NCI-H1694 (cell line): ENCODE measurements at places on chromosomes 4 and X.
A peak's percentile ranks its signal among the peaks of the same experiment; 100 is the strongest.

GRCh38 chrX:22296871-22297270, 24.2 kb downstream of the CBLL2 start:
- DNase-seq, result no peak

GRCh38 chr4:145716661-145717200, 36.8 kb downstream of the C4orf51 start:
- DNase-seq, result no peak

DNA sequence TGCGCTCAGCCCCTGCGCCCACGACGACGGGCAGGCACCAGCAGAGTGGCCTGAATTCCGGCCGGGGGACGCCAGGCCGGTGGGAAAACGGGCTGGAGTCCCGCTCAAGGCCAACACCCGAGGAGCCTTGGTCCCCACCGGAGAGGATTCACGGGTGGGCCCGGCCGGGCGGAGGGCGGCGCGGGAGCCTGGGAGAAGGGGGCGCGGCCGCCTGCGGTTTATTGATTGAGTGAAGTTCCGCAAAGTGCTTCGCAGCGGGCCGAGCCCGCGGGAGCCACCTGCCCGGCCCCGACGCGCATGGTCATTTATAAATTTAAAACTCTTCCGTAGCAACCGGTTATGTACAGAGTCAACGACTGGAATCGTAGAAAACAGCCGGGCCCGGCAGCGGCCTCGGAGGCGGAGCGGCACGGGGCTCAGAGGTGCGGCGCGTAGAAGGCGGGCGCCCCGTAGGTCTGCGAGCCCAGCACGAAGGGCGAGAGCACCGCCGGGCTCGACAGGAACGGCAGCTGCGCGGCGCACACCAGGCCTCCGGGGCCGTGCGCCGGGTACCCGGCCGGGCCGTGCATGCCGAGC, 3.6 kb downstream of the NKX1-1 start:
- no peak for DNase-seq

- DNase-seq, result no peak
These were observed 70.4 kb upstream of the USP9X start for GRCh38 chrX:41014776-41015360.

DNA sequence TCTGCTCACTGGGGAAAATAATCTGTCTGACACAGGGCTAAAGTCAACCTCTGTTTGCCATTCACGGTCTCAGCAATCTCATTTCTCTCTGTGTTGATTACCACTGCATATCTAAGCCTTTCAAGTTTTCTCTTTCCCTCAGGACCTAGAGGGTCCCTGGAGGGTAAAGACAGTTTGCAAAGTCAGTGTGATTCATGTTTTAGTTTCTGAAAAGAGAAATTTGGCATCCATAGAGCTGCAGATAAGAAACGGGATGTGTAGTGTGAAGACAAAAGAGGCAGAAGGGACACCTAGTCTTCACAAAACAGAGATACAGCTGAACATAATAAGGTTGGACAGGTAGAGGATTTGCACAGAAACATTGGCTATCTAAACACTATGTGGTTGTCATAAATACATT, 34.5 kb upstream of the KDR start:
- no peak for DNase-seq

GRCh38 chr4:106062452-106062875, 167.2 kb downstream of the NPNT start:
- DNase-seq, result no peak

DNA sequence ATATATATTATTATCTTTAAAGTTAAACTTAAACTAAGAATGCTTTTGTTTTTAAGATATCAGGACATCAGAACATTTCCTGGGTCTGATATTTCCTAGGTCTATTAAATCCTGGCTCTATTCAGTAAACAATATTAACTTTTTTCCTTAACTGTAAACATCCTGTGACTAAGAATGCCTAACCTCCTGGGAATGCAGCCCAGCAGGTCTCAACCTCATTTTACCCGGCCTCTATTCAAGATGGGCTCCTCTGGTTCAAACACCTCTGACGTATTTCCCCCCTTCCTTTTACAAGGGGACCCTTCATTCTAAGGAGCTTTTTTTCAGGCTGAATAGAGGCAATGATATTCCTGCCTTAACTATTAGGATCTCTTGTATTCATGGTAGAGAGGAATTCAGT, 35.8 kb upstream of the DYNLT3 start:
- DNase-seq, result no peak

- DNase-seq, result no peak
These were observed at the start of gene MAB21L2 for GRCh38 chr4:150582146-150582872. MAB21L2 (plus strand) TSS chr4:150582151; CDS start chr4:150583030, 879 bp downstream.

- DNase-seq, result no peak
These were observed 268 bp upstream of the PRRG1 start for GRCh38 chrX:37348971-37349220.

DNA sequence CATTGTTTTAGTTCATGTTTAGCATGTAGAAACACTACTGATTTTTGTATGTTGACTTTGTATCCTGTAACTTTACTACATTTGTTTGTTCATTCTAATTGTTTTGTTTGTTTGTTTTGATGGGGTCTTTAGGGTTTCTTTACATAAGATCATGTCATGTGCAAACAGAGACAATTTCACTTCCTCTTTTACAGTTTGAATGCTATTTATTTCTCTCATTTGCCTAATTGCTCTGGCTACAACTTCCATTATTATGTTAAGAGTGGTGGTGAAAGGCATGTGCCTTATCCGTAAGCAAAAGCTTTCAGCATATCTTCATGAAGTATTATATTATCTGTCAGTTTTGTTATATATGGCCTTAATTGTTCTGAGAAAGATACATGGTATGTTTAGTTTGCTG, 571.1 kb downstream of the PCDH7 start:
- DNase-seq, result no peak

GRCh38 chr4:83074086-83074704, 39.2 kb downstream of the COPS4 start:
- DNase-seq, result peak; percentile 47

DNA sequence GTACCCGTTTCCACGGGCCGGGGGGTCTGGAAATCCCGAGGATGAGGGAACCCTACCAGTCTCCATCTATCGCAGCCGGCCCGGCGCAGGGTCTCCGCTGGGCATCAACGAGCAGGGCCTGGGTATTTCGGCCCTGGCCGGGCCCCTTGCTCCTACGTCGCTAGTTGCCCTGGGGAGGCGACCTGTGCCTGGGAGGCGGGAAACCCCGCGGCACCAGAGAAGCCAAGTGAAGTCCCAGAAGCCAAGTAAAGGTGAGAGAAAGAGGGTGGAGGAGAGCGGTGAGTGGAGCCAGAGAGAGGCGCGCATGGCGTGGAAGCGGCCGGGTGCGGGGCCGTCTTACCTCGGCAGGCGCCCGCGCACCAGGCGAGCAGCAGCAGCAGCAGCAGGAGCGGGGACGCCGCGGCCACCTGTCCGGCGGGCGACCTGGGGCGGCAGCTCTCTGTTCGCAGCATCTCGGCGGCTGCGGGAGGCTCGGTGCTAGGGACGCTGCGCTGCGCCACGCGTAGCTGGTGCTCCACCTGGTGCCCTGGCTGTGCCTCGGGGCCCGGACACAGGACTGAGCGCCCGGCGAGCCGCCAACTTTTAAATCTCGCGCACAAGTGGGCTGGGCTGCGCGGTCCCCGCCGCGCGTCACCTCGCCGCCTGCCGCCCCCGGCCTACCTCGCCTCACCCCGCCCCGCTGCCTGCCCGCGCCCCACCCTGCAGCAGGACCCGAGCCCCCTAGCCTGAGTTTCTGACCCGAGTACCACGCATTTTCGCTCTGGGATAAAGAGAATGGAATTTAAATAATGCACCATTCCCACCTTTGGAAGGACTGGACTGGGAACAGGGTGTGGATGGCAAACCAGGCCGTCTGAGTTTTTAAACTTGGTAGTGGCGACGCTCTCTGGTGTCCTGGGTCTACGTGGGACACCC, at the start of gene NMU:
Gene NMU, minus strand, starts transcription at position 558 of the 915 bp plus-strand sequence. Its CDS starts 106 bp downstream, at position 452.
- peak; percentile 17 for DNase-seq

DNA sequence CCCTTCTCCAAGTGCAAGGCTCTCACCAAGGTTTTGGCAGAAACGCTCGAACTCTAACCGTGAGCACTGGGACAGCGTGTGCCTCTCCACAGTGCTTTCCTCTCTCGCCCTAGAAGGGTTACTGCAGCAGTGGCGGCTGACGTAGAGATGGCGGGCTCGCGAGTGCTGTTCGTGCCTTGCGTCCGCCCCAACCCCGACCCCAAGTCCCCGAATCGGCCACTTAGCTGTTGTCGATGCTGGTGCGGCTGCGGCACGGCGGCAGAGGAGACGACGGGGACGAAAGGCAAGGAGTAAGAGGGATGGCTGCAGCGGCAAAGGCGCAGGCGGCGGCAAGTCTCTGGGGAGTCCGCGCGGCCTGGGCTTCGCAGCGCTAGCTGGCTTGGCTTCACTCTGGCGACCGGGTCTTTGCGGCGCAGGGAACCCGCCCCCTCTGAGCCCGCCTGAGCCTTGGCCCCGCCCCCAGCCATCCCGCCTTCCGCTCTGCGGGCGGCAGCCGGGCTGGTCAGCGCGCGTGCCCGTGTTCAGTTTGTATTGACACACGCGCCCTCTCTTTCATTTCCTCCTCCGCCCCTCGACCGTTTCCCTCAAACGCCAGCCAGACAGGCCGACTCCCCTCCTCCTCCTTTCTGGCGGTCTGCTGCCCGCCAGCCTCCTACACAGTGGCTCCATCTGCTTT, at the start of gene SPIN4:
Gene SPIN4, minus strand, starts transcription at position 392 of the 676 bp plus-strand sequence. CDS start 513 bp downstream, outside the sequence.
- peak; percentile 82 for DNase-seq

DNA sequence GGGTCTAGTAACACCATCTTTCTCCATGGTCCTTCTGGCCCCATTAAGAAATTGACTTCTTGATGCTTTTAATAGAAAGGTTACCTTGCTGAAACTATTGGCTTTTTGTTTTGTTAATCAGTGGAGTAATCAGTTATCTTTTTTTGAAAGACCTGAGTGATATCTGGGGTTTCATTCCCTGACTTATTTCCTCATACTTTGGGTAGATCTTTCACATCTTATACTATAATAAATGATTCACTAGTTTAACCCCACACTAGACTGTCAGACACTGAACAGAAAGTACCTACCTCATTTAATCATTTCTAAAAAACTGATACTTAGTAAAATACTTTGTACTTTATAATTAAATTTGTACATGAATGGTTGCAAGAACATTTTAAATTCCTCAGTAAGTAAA, 1021.1 kb downstream of the STIM2 start:
- no peak for DNase-seq

- DNase-seq, result no peak
These were observed 775 bp upstream of the YIPF6 start for GRCh38 chrX:68498044-68498507.

DNA sequence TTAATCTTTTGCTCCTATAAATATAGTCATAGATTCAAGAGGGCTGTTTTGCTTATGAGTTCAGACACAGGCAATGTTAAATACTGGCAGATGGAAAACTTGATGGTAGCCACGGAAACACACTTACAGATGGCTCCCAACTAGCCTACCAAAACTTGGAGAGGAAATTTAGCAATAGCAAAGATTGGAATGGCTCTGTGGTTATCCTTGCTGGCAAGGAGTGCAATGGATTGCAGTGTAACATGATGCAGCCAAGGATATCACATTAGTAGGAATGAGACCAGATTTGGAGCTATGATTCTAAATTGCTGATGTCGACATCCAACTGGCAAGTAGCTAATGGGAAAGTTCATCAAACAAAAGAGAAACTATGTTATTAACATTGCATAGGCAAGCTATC, 791.0 kb upstream of the DIAPH2 start:
- DNase-seq, result no peak

DNA sequence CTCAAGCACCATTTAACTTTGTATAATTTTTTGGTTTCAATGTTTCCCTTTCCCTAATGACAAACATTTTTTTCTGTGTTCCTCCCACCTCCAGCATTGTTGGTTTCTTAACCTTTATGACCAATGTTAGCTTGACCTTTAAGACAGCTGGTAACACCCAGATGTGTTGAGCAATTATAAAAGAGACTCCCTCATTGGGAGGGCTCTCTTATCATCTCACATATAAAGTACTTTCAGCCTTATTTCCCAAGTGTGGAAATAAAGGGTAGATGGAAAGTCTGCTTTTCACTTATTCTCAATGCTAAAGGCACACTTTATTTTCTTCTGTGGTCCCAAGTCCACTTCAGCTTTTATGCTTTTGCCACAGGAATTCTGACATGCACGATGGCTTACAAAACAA, 1420.4 kb downstream of the RAPGEF2 start:
- no peak for DNase-seq

GRCh38 chrX:64150775-64151174, 54.7 kb downstream of the AMER1 start:
- DNase-seq, result no peak

GRCh38 chrX:127606590-127606989, 445.6 kb downstream of the ACTRT1 start:
- DNase-seq, result no peak

- peak; percentile 56 for DNase-seq
These were observed 113.7 kb downstream of the USP46 start for GRCh38 chr4:52545099-52546069.

- no peak for DNase-seq
These were observed 160.9 kb downstream of the SH2D1A start for GRCh38 chrX:124507246-124507645.

- no peak for DNase-seq
These were observed 47.8 kb downstream of the ELF2 start for GRCh38 chr4:139129206-139129605.
